IMR-90 (cell line): ENCODE measurements at places on chromosomes 3 and 15. TPM values are rescaled to one million over a fixed set of nuclear protein-coding genes. Genes with fewer than 3 reads are reported as not detected.

The INO80 gene
- 13.3 and 15.6 TPM in 2 replicates for total RNA-seq

- H3K27ac ChIP-seq: peak overlapping the region; percentile 59
- H3K36me3 ChIP-seq: peaks cover 9% of the 10 kb centered on the region; the same call in 1 of the 2 replicates
These were observed 10.9 kb downstream of the SEMA3F start for GRCh38 chr3:50165910-50166538.

The NTRK3 gene
- under 0.01 TPM in 2 replicates for total RNA-seq

The TGM4 gene
- total RNA-seq: under 0.01 TPM in 1 of 2 replicates, not detected in the other

GRCh38 chr15:59176653-59177316, 29.9 kb upstream of the LDHAL6B start:
- peaks cover 9% of the 10 kb centered on the region for H3K36me3 ChIP-seq
- peaks cover 10% of the 10 kb centered on the region for H3K4me1 ChIP-seq
- no peak overlapping the region for H3K4me3 ChIP-seq
- DNase-seq: no peak
- no peaks in the 10 kb centered on the region for H3K27me3 ChIP-seq

DNA sequence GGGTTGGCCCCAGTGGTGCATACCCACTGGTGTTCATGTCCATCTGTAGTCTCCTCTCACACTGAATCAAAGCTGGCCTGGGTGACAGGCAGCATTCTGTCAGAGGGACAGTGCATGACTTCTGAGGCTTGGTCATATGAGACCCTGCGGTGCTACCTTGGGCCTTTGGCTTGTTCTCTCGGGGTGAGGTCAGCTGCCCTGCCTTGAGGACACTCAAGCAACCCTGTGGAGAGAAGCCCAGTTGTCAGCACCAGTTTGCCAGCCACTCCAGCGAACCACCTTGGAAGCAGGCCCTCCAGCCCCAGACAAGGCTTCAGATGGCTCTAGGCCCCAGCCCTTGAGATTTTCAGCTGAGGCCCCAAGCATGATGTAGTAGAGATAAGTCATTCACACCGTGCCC, 16.9 kb upstream of the RAB7A start:
- H3K4me1 ChIP-seq: no peaks in the 10 kb centered on the region
- no peak for DNase-seq
- peaks cover 14% of the 10 kb centered on the region for H3K27me3 ChIP-seq
- H3K4me3 ChIP-seq: no peak overlapping the region
- no peaks in the 10 kb centered on the region for H3K36me3 ChIP-seq
- no peak overlapping the region for H3K27ac ChIP-seq

The SNTN gene
- total RNA-seq: not detected in 2 replicates

DNA sequence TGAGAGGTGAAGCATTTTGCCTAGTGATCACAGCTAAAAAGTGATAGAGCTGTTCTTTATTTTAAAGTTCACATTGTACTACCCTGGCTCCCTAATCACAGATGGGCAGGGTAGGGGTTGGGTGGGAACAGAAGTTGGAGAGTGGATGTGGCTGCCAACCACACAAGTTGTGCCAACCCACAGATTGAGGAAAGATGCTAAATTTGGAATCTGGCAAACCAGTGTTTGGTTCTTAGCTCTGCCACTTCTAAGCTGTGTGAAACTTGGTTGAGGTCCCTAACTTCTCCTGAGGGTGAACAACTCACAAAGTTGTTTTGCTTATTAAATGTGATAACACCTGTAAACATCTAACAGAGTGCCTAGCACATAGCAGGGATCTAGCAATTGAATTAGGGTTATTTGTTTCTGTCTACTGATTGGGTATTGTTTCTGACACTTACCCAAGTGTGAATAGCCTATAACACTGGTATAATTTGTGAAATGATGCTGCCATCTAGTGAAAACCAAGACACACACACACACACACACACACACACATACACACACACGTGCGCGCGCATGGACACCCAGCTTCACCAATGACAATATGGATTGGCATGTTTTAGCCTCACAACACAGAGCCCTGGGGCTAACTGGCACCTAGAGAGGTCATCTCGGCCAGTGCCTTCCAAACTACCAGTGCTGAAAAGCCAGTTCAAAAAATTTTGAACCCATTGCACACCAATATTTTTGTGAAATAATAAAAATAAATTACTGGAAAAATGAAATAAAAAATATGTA, 25.3 kb downstream of the ADGRG7 start:
- DNase-seq: peak; percentile 6
- no peak overlapping the region for H3K4me3 ChIP-seq
- H3K36me3 ChIP-seq: no peaks in the 10 kb centered on the region
- H3K27me3 ChIP-seq: no peaks in the 10 kb centered on the region; the same call in none of the 2 replicates

GRCh38 chr3:70631716-70632307, 319.4 kb upstream of the MDFIC2 start:
- no peak overlapping the region for H3K4me3 ChIP-seq
- H3K27ac ChIP-seq: no peak overlapping the region
- H3K27me3 ChIP-seq: peaks cover 12% of the 10 kb centered on the region
- H3K4me1 ChIP-seq: no peaks in the 10 kb centered on the region

- DNase-seq: peak; percentile 98
- peak overlapping the region; percentile 46 for H3K4me3 ChIP-seq
- H3K27ac ChIP-seq: peak overlapping the region; percentile 78
- peaks cover 32% of the 10 kb centered on the region for H3K36me3 ChIP-seq
- peaks cover 8% of the 10 kb centered on the region for H3K4me1 ChIP-seq
These were observed 778 bp upstream of the THBS1 start for GRCh38 chr15:39580117-39580484.

The IL5RA gene
- not detected in 2 replicates for total RNA-seq

GRCh38 chr3:15638891-15639262, 37.3 kb downstream of the BTD start:
- H3K4me3 ChIP-seq: no peak overlapping the region
- H3K27ac ChIP-seq: no peak overlapping the region
- no peak for DNase-seq
- H3K27me3 ChIP-seq: no peaks in the 10 kb centered on the region

DNA sequence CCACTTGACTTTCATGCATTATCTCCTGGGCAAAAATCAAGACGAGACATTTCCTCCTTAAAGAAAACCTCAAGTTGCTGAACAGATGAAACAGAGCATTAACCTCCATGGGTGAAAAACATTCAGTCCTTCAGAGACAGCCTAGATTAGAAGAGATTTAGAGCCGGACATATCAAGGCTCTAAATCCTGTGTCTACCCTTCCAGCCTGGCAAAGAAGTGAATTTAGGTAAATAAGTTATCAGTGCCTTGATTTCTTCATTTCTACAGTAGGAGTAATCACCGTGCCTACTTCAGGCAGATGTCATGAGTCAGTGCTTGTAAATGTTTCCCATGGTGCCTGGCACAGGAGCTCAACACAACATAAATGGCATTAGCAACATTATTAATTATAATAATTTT, 159.3 kb upstream of the PRICKLE2 start:
- DNase-seq: no peak
- no peaks in the 10 kb centered on the region for H3K36me3 ChIP-seq
- H3K27me3 ChIP-seq: no peaks in the 10 kb centered on the region
- no peak overlapping the region for H3K27ac ChIP-seq

DNA sequence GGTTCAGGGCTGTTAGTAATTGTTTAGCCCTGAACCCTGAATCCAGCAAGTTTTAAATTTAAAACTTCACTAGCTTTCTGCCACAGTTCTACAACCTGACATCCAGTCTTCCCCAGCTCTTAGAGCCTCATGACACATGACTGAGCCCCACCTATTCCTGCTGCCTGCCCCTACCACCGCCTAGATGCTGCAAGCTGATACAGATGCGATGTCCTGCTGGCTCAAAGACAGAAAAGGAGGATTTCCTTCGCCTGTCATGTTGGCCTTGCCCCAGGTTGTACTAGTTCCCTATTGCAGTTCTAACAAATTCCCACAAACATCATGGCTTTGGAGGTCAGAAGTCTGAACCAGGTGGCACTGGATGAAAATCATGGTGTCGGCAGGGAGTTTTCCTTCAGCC, 510.6 kb upstream of the PPP2R3A start:
- no peaks in the 10 kb centered on the region for H3K27me3 ChIP-seq
- H3K4me1 ChIP-seq: no peaks in the 10 kb centered on the region
- no peak overlapping the region for H3K27ac ChIP-seq
- no peak overlapping the region for H3K4me3 ChIP-seq
- no peaks in the 10 kb centered on the region for H3K36me3 ChIP-seq

The GOLGA8K gene
- not detected in 2 replicates for total RNA-seq

- no peaks in the 10 kb centered on the region for H3K4me1 ChIP-seq
- DNase-seq: no peak
- H3K4me3 ChIP-seq: no peak overlapping the region
- no peaks in the 10 kb centered on the region for H3K36me3 ChIP-seq
- no peaks in the 10 kb centered on the region for H3K27me3 ChIP-seq
These were observed 11.6 kb downstream of the TRPC1 start for GRCh38 chr3:142735462-142735861.

- H3K36me3 ChIP-seq: peaks cover 18% of the 10 kb centered on the region
- no peaks in the 10 kb centered on the region for H3K27me3 ChIP-seq
- no peaks in the 10 kb centered on the region for H3K4me1 ChIP-seq
- H3K4me3 ChIP-seq: no peak overlapping the region
- no peak overlapping the region for H3K27ac ChIP-seq
These were observed 45.0 kb downstream of the FAIM start for GRCh38 chr3:138653567-138653966.

- H3K4me1 ChIP-seq: no peaks in the 10 kb centered on the region
- H3K4me3 ChIP-seq: no peak overlapping the region
- no peaks in the 10 kb centered on the region for H3K36me3 ChIP-seq
- no peak for DNase-seq
These were observed 38.6 kb downstream of the GASK1A start for GRCh38 chr3:43017593-43018195.

GRCh38 chr3:13548696-13549622, at the start of gene FBLN2:
Gene FBLN2 (plus strand): TSS chr3:13549125. CDS start chr3:13570356, 21,231 bp downstream.
- H3K4me3 ChIP-seq: peak within 1 kb of the TSS; percentile 53
- H3K27ac ChIP-seq: no peak within 1 kb of the TSS
- DNase-seq: no peak
- H3K27me3 ChIP-seq: no peaks in the 10 kb centered on the region; the same call in 1 of the 2 replicates

- H3K36me3 ChIP-seq: peaks cover 8% of the 10 kb centered on the region
- DNase-seq: no peak
- no peaks in the 10 kb centered on the region for H3K27me3 ChIP-seq
These were observed 23.4 kb downstream of the HACD3 start for GRCh38 chr15:65553691-65554090.

GRCh38 chr3:142120707-142121106, 28.6 kb downstream of the TFDP2 start:
- H3K4me3 ChIP-seq: no peak overlapping the region
- peaks cover 7% of the 10 kb centered on the region for H3K4me1 ChIP-seq
- DNase-seq: no peak

The SCN11A gene
- total RNA-seq: under 0.01 TPM in 1 of 2 replicates, not detected in the other

- no peaks in the 10 kb centered on the region for H3K36me3 ChIP-seq
- H3K27ac ChIP-seq: no peak overlapping the region
- DNase-seq: no peak
These were observed 59.0 kb downstream of the RORA start for GRCh38 chr15:61169904-61170695.

DNA sequence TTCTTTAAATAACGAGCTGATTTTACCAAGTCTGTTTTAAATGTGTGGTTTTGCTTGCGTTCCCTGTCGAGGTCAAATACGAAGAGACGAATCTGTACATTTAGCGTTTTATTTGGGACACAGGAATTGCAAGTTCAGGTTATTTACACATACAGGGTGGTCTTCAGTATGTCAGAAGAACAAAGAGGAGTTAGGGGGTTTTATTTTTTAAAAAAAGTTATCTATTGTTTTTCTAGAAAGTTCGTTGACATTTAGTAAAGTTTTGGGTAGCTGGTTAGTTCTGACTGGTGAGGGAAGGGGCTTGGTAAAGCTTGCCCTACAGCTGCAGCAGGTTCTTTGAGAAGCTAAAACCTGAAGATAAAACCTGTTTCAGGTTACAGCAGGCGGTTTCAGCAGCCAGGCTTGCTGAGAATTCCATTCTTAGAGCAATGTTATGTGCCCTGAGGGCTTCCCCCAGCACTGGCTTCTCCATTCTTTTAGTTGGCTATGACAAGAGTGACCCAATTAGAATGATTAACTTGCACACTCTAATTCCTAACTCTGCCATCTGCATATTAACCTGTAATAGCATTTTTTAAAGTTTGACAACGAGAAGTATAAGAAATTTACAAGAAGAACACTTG, 815 bp upstream of the ZNF280D start:
- H3K4me1 ChIP-seq: peaks cover 4% of the 10 kb centered on the region
- no peak for DNase-seq
- H3K27ac ChIP-seq: no peak overlapping the region
- H3K4me3 ChIP-seq: no peak overlapping the region
- peaks cover 2% of the 10 kb centered on the region; the same call in 1 of the 2 replicates for H3K36me3 ChIP-seq
- no peaks in the 10 kb centered on the region for H3K27me3 ChIP-seq

DNA sequence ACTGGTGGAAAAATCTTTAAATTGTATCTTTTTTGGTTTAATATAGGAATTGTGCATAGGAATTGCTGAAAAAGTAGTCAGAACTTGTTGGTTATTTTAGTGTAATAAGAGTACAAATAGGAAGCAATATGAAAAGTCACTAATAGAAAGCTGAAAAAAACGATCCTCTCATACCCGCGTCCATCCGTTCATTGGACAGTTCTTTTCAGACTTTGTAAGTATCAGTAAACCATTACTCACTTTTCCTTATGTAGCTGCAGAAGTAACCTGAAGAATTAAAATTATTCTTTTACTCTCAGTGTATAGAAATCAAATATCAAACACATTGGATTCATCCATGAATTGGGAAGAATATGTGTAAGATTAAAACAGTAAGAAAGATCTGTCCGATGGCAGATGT, 4.4 kb downstream of the FNDC3B start:
- 0 out of 2 replicates have a peak, but pooled peaks cover 3% of the 10 kb centered on the region for H3K36me3 ChIP-seq
- no peak overlapping the region for H3K27ac ChIP-seq
- H3K4me3 ChIP-seq: no peak overlapping the region
- peaks cover 8% of the 10 kb centered on the region for H3K4me1 ChIP-seq

The GHRL gene
- not detected in 2 replicates for total RNA-seq

DNA sequence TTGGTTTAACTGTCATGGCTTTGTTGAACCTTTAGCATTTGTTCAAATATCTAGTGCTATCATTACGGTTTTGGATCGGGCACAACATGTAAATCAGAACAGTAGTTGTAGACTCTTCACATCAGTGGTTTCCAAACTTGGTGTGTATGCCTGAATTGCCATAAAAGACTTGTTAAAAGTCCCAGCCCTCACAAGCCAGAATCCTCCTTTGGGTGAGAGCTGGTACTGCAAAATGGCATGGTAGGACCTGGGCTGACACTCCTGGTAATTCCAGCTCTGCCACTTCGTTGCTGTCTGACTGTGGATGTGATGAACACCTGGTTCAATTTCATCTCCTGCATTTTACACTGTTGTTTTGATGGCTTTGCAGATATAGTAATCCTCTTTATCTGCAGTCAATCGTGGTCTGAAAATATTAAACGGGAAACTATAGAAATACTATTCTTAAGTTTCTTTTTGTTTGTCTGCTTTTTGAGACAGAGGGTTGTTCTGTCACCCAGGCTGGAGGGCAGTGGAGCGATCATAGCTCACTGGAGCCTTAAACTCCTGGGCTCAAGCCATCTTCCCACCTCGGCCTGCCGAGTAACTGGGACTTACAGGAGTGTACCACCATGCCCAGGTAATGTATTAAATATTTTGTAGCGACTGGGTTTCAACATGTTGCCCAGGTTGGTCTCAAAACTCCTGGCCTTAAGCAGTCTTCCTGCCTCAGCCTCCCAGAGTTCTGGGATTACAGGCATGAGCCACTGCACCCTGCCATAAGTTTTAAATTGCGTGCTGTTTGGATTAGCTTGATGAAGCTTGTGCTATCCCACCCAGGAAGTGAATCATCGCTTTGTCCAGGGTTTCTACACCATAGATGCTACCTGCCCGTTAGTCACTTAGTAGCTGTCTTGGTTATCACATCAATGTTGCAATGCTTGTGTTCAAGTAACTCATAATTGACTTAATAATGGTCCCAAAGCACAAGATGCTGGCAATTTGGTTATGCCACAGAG, 61.6 kb downstream of the RAB7A start:
- no peaks in the 10 kb centered on the region for H3K27me3 ChIP-seq
- H3K36me3 ChIP-seq: no peaks in the 10 kb centered on the region
- no peak overlapping the region for H3K4me3 ChIP-seq
- no peak overlapping the region for H3K27ac ChIP-seq
- DNase-seq: peak; percentile 53
